ENCODE measurements at places on chromosomes 1 and 21. TPM values are rescaled to one million over a fixed set of nuclear protein-coding genes. Genes with fewer than 3 reads are reported as not detected.
A peak's percentile ranks its signal among the peaks of the same experiment; 100 is the strongest.

- peak overlapping the region; percentile 87 for H3K4me3 ChIP-seq
- H3K36me3 ChIP-seq: peaks cover 16% of the 10 kb centered on the region
- H3K27me3 ChIP-seq: no peaks in the 10 kb centered on the region
Observed at GRCh38 chr1:19312782-19313635, 883 bp downstream of the SLC66A1 start.

DNA sequence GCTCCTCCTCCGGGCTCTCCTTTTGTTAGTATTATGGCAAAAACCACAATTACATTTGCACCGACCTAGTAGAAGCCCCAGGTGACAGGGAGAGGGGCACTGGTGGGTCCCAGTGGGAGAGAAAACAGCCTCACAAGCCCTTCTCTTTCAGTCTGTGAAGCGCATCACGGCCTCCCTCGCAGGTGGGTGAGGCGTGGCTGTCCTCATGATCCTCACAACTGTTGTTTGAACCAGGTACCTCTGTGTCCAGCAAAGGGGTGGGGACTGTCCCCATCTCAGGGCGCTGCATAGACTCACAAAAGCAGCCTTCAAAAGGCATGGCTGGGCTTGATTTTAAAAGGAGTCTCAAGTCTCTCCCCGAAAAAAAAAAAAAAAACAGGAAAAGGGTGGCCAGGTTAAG lies 7.9 kb upstream of the C2CD2 start:
- no peak overlapping the region for H3K27ac ChIP-seq
- no peaks in the 10 kb centered on the region for H3K4me1 ChIP-seq
- no peaks in the 10 kb centered on the region for H3K36me3 ChIP-seq

GRCh38 chr1:46515576-46515975 lies 25.9 kb downstream of the DMBX1 start:
- H3K4me1 ChIP-seq: peaks cover 13% of the 10 kb centered on the region
- no peak for DNase-seq
- no peak overlapping the region for H3K4me3 ChIP-seq
- no peak overlapping the region for H3K27ac ChIP-seq
- no peaks in the 10 kb centered on the region for H3K27me3 ChIP-seq
- no peaks in the 10 kb centered on the region for H3K36me3 ChIP-seq

DNA sequence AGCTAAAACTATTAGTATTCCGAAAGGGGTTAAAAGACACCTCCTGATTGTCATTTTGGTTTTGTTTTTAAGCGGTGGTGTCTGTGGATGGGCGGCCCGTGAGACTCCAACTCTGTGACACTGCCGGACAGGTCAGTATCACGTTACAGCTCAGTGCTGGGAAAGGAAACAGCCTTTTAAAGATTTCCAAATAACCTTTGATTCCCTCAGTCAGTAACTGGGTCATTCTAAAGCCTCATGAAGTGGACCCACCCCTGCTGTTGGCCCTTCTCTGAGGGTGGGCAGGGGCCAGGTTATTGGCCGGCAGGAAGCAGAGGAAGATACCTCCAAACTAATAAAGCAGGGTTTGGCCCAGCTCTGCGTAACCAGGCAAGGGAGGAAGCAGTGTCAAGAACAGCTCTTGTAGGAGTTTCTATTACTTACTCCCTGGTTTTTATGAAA lies 2.3 kb downstream of the RHOU start:
- no peak overlapping the region for H3K4me3 ChIP-seq
- no peaks in the 10 kb centered on the region for H3K4me1 ChIP-seq
- H3K36me3 ChIP-seq: peaks cover 5% of the 10 kb centered on the region
- H3K27ac ChIP-seq: no peak overlapping the region
- no peaks in the 10 kb centered on the region for H3K27me3 ChIP-seq

GRCh38 chr1:211113566-211113965 lies 20.4 kb downstream of the KCNH1 start:
- DNase-seq: no peak
- H3K4me3 ChIP-seq: no peak overlapping the region
- no peak overlapping the region for H3K27ac ChIP-seq
- 0 out of 2 replicates have a peak, but pooled peaks cover 3% of the 10 kb centered on the region for H3K36me3 ChIP-seq
- no peaks in the 10 kb centered on the region for H3K27me3 ChIP-seq

DNA sequence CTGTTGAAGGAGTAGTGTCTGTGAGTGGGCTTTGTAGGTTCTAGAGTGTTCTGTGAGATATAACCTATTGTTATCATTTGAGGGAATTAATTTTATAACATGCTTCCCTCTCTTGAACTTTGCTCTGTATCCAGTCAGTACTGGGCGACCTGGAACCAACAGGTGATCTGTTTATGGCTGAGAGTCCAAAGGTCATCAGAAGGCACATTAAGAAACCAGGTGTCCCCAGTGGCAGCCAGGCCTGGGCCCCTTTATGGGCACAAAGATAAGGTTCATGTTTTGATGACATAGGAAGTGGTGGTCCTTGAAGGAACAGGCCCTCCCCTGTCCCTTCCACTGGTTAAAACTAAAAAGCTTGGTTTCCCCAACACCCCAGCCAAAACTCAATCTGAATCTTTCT lies 61.1 kb downstream of the FHAD1 start:
- no peak overlapping the region for H3K4me3 ChIP-seq
- no peaks in the 10 kb centered on the region for H3K4me1 ChIP-seq
- H3K36me3 ChIP-seq: peaks cover 12% of the 10 kb centered on the region
- no peaks in the 10 kb centered on the region for H3K27me3 ChIP-seq

DNA sequence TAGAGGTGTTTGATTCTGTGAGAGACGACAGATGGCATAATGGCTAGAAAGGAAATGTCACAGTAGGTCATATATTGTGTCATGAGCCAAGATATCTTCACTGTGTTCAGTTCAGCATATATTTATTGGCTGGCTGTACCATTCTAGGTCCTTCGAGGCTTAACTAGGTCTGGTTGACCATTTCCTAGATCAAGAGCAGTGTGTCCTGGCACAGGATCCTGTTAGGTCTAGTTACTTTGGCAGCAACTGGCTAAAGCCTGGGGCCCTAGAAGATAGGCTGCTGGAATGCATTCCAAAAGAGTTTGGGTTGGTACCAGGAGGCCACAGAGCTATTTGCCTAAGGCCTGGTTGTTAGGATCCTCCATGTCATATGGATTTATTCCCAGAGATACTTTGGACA lies 20.9 kb downstream of the ZBTB40 start:
- H3K4me3 ChIP-seq: no peak overlapping the region
- H3K27ac ChIP-seq: no peak overlapping the region
- H3K36me3 ChIP-seq: no peaks in the 10 kb centered on the region

DNA sequence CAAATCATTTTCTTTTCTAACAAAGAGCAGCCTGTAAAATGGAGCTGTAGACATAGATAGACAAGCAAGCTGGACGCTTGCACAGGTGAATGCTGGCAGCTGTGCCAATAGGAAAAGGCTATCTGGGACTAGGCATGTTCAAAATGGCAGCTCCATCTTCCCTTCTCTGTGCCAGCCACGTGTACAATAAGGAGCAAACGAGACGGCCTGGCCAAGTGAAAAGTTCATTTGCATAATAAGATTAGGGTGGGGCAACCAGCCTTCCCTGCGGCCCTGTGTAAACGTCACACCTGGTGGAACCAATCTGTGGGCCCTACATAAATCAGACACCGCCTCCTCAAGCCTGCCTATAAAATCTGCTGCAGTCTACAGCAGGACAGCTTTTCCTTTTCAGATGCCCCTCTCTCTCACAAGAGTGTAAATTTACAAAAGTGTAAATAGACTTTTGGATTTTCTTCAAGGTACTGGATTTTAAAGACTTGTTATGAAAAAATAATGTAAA lies 16.6 kb upstream of the EDEM3 start:
- no peak overlapping the region for H3K4me3 ChIP-seq
- no peak for DNase-seq
- no peaks in the 10 kb centered on the region for H3K27me3 ChIP-seq
- H3K27ac ChIP-seq: no peak overlapping the region

CELA3B gene
- not detected for total RNA-seq

- H3K4me3 ChIP-seq: no peak overlapping the region
- H3K4me1 ChIP-seq: no peaks in the 10 kb centered on the region
- no peaks in the 10 kb centered on the region for H3K36me3 ChIP-seq
- no peaks in the 10 kb centered on the region for H3K27me3 ChIP-seq
- no peak for DNase-seq
Observed at GRCh38 chr1:208757846-208758245, 513.7 kb upstream of the PLXNA2 start.

GRCh38 chr1:96358057-96358456 lies 363.5 kb upstream of the PTBP2 start:
- H3K4me1 ChIP-seq: no peaks in the 10 kb centered on the region
- no peaks in the 10 kb centered on the region for H3K36me3 ChIP-seq
- H3K27me3 ChIP-seq: no peaks in the 10 kb centered on the region
- no peak for DNase-seq
- H3K4me3 ChIP-seq: no peak overlapping the region
- H3K27ac ChIP-seq: no peak overlapping the region

ITLN2 gene
- total RNA-seq: 2.4 TPM

- DNase-seq: no peak
- H3K27me3 ChIP-seq: no peaks in the 10 kb centered on the region
- peaks cover 3% of the 10 kb centered on the region for H3K4me1 ChIP-seq
- no peak overlapping the region for H3K27ac ChIP-seq
- H3K36me3 ChIP-seq: no peaks in the 10 kb centered on the region
- no peak overlapping the region for H3K4me3 ChIP-seq
Observed at GRCh38 chr21:31260790-31261189, 83.3 kb downstream of the TIAM1 start.

DNA sequence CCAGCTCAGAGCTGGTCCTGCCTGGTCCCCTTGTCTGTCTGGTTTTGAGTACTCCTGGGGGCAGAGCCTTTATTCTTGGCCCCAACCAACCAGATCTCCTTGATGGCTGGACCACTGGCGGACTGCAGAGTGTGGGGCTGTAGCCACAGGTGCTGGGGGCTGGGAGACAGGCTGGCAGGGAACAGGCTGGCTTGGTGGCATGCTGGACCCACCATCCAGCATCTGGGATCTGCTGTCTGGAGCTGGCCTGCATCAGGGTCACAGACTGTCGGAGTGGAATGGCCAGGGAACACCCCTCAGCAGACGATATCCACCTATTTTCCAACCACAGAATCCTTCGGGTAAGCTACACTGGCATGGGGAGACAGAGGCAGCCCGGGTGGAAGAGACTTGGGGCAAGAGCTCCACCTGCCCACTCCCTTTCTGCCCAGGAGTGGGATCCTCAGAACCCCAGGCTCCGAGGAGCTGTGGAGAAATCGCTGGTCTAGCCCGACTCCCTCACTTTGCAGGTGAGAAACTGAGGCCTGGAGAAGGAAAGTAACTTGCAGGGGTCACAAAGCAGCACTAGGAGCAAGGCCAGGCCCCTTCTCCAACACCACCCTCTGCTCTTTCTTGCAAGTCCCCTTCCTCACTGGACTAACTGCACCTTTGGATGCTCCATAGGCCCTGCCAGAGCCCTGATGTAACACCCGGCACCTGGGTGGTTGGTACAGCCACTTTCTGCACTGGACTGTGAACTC lies 40.6 kb downstream of the TNNT2 start:
- no peak overlapping the region for H3K27ac ChIP-seq
- H3K4me3 ChIP-seq: no peak overlapping the region
- H3K27me3 ChIP-seq: no peaks in the 10 kb centered on the region
- no peak for DNase-seq

- H3K27me3 ChIP-seq: no peaks in the 10 kb centered on the region
- DNase-seq: no peak
- H3K4me1 ChIP-seq: no peaks in the 10 kb centered on the region
- H3K27ac ChIP-seq: no peak overlapping the region
- H3K36me3 ChIP-seq: peaks cover 39% of the 10 kb centered on the region
Observed at GRCh38 chr1:220810963-220811362, 24.2 kb downstream of the MTARC1 start.

DNA sequence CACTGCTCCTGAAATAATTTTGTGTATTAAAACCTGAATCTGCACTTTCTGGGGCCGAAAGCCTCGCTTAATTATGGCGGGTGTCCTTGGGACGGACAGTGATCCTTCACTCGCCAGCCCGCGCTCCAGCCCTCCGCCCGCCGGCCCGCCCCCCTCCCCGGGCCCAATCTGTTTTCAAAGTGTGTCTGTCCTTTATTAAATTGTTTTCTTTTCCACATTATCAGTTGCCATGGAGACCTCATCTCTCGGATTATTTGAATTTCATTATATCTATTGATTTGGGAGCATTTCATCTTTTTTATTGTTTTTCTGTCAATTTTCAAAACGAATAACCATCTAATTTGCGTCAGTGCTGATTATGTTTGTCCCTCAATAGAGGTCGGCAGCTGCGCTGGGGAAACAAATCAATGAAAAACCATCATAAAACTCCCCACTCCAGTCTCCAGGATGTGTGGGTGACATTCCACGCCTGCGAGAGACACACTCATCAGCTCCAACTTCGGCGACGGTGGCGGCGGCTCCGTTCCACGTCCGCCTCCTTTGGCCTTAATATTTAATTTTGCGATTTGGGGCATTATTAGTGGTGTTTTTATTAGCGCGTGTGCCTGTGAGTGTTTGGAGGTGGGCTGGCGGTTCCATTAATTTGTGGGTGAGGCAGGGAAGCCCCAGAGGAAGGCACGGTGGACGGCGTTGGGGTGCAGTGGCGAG lies 123.9 kb downstream of the CASZ1 start:
- H3K27ac ChIP-seq: no peak overlapping the region
- H3K4me1 ChIP-seq: no peaks in the 10 kb centered on the region
- no peak overlapping the region for H3K4me3 ChIP-seq
- DNase-seq: no peak
- H3K27me3 ChIP-seq: no peaks in the 10 kb centered on the region

NBPF4 gene
- total RNA-seq: not detected

DNA sequence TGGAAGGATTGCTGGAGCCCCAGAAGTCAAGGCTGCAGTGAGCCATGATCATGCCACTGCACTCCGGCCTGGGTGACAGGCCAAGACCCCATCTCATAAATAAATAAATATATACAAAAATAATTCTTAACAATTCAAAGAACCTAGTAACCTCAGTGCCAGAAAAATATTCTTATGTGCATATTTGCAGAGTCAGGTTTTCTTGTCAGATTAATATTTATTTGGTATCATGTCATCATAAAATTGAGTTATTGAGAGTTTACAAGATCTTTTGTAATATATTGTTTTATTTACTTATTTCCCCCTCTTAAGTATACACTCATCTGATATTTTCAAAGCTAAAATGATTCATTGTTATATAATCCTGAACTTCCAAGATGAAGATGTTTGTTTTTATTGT lies 24.5 kb upstream of the AGL start:
- DNase-seq: no peak
- H3K4me3 ChIP-seq: no peak overlapping the region
- H3K36me3 ChIP-seq: peaks cover 2% of the 10 kb centered on the region
- no peak overlapping the region for H3K27ac ChIP-seq
- no peaks in the 10 kb centered on the region for H3K4me1 ChIP-seq

- H3K36me3 ChIP-seq: no peaks in the 10 kb centered on the region
- H3K27ac ChIP-seq: no peak overlapping the region
- no peak overlapping the region for H3K4me3 ChIP-seq
- DNase-seq: no peak
- no peaks in the 10 kb centered on the region for H3K4me1 ChIP-seq
- no peaks in the 10 kb centered on the region for H3K27me3 ChIP-seq
Observed at GRCh38 chr21:30947141-30947540, 65.8 kb upstream of the KRTAP11-1 start.

DNA sequence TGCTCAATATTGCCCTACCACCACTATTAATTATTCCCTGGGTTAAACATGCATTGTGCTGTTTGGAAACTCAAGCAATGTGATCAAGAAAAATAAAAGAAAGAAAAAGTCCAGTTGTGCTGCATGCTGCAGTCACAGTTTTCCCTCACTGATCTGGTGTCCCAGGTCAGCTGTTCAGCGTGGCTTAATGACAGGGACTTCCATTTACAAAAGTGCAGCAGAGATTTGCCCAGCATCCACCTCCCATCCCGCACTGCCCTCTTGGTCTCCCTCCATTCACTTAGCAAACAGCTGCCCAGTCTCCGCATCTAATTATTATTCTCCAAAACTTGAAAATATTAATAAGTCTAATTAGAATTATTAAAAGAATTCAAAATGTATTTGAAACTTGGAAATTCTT lies 2.0 kb upstream of the OR2T4 start:
- H3K4me3 ChIP-seq: no peak overlapping the region
- no peaks in the 10 kb centered on the region for H3K27me3 ChIP-seq
- DNase-seq: no peak
- H3K4me1 ChIP-seq: no peaks in the 10 kb centered on the region
- peaks cover 7% of the 10 kb centered on the region for H3K36me3 ChIP-seq
- no peak overlapping the region for H3K27ac ChIP-seq

Measured in H9 (cell line).